ENCODE measurements at places on chromosomes 6 and 20. TPM values are rescaled to one million over a fixed set of nuclear protein-coding genes. Genes with fewer than 3 reads are reported as not detected.
A peak's percentile ranks its signal among the peaks of the same experiment; 100 is the strongest.

- peak; percentile 45 for DNase-seq
Measured at GRCh38 chr20:36092398-36093024, 62.0 kb upstream of the EPB41L1 start.

DNA sequence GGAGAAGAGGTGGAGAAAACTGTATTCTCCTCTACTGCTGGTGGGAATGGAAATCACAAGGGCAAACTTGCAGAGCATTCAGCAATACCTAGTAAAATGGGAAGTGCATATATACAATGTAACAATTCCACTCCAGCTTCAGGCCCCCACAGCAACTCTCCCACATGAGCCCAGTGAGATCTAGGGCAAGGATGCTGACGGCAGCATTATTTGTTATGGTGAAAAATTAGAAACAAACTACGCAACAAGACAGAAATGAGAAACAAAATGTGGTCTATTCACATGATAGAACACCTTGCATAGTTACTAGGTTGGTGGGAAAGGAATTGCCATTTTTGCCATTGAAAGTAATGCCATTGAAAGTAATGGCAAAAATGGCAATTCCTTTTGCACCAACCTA lies 98.9 kb upstream of the SRSF6 start:
- DNase-seq, result no peak

DNA sequence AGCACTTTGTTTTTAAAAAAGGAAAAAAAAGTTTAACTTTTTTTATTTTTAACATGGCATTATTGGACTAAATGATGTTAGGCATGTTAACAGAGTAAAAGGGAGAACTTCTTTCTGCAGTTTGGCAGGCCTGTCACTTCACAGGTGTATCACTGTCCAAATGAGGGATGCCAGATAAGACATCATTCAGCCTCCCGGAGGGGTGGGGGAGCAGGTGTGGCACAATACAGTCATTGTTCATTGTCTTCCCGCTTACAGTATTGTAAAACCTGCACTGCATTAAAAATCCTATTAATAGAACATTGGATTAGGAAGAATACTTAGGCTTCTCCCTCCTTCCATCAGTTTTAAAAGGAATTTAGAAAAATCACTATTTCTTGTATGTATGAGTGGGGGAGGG lies 80.7 kb downstream of the CARMIL1 start:
- DNase-seq, result no peak

DNA sequence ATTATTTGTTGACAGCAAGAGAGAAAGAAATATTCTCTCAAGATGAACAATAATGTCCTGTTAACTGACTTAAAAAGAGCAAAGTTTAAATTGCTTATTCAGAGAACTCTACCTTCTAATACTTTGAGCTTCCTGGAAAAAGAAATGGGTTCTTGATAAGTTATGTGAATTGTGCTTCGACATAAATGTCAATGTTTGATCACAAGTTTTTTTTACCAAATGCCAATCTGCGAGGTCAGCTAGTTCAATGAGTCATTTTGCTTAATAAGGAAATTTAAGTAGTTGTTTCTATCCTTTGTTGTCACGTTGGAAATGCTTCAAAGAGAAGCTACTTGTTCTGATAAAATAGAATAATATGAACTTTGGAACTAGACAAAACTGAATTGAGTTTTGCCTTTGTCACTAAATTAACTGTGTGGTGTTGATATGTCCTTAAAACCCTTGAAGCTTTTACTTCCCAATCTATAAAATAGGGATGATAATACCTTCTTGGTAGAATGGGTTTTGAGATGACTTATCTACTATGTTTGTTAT lies 642.1 kb upstream of the FLRT3 start:
- no peak for DNase-seq

DNA sequence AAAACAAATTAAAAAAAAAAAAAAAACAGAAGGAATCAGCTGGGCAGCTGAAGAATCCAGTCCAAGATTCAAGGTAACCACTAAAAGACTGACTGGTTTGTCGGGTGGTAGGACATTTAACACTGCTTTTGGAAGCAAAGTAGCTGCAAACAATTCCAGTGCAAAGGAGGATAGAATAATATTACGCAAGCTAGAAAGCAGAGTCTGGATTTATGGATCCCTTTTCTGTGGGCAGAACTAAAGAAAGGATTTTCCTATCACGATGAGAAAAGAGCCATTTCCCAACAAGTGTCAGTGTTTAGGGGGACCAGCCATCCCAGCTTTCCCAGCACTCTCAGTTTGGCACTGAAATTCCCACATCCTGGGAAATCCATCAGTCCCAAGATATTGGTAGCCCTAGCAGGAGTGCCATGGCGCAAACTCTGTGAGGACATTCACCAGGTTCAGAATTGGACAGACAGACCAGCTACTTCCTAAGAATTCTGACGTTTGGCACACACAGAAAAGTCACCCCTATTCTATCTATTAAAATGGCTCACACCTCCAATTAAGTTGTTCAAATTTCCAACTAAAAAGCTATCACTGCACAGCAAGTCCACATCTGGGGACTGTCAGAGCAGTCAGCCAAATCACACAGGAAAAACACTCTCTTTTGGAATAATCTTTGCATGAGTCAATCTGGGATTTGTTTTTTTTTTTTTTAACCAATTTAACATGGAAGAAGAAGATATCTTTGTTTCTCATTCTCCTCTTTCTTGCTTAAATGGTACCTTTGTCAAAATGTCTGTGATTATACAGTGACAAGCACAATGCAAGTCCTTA lies 356.8 kb upstream of the ARID1B start:
- DNase-seq, result no peak

GRCh38 chr6:22467645-22468044 lies 101.7 kb upstream of the HDGFL1 start:
- DNase-seq, result no peak

DNA sequence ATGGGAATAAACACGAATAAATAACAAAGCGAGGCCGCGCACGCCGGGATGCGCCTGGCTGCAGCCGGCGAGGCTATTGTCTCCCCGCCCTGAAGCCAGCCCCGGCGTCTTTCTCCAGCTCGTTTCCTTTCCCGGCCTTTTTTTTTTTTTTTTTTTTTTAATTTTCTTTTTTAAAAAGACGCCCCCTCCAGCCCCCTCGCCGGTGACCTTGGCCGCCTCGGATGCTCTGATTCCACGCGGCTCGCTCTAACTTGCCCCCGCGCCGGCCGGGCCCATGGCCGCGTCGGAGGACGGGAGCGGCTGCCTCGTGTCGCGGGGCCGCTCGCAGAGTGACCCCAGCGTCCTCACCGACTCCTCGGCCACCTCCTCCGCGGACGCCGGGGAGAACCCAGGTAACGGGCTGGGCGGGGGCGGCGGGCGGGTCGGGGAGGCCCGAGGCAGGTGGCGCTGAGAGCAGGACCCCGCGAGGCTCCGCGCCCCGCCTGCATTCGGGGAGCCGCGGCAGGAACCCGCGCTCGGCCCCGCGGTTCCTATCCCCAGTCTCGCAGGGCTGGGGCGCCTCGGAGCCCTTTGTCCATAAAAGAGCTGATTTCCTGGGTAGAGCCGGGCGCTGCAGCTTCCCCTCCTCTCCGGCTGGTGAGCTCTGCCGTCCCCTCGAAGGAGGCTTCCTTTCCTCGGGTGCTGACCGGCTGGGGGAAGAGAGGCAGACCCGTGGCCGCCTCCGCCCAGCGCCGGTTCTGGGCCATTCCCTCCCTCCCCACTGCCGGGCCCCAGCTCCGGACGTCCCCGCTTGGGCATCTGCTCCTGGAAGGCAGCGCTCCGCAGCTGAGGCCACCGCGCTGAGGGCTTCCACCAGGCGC lies 631 bp downstream of the PHACTR3 start:
- DNase-seq, result peak; percentile 18

DNA sequence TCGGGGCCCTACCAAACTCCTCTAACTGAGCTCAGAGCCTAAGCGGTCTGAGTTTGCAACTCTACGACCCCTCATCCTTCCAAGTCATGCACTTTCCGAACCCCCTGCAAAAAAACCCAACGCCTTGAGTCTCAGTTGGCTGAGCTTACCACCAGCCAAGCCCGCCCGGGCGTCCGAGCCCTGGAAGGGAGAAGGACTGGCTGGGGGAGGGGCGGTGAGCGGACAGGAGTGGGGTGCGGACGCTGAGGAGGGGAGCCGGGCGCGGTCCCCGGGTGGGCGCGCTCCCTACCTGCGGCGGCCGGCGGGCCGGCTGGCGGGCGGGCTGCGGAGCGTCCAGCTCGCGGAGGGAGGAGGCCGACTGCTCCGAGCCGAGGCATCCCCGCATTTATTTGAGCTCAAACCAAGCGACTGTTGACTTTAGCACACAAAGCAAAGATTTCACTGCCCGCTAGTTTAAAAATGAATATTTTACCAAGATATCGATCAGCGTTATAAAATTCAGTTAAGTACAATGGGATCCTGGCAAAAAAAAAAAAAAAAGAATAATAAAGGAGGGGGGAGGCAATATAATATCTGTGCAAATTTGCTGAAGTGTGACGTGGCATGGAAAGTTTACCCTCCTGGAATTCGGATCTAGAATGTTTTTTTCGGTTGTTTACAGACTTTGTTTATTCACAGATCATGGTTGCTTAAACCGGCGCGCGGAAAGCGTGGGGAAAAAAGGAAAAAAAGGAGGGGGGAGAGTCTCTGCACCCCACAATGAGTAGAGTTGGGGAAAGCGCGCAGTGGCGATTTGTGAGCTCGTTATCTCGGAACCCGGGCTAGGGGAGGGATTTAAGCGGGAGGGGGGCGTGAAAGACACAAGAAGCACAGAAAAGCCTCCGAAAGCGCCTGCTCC lies 5.9 kb downstream of the FOXA2 start:
- DNase-seq, result no peak

- no peak for DNase-seq
Measured at GRCh38 chr6:42819803-42820511, 38.1 kb downstream of the BICRAL start.

GRCh38 chr20:1840817-1841553 lies 54.2 kb upstream of the SIRPA start:
- peak; percentile 45 for DNase-seq

DNA sequence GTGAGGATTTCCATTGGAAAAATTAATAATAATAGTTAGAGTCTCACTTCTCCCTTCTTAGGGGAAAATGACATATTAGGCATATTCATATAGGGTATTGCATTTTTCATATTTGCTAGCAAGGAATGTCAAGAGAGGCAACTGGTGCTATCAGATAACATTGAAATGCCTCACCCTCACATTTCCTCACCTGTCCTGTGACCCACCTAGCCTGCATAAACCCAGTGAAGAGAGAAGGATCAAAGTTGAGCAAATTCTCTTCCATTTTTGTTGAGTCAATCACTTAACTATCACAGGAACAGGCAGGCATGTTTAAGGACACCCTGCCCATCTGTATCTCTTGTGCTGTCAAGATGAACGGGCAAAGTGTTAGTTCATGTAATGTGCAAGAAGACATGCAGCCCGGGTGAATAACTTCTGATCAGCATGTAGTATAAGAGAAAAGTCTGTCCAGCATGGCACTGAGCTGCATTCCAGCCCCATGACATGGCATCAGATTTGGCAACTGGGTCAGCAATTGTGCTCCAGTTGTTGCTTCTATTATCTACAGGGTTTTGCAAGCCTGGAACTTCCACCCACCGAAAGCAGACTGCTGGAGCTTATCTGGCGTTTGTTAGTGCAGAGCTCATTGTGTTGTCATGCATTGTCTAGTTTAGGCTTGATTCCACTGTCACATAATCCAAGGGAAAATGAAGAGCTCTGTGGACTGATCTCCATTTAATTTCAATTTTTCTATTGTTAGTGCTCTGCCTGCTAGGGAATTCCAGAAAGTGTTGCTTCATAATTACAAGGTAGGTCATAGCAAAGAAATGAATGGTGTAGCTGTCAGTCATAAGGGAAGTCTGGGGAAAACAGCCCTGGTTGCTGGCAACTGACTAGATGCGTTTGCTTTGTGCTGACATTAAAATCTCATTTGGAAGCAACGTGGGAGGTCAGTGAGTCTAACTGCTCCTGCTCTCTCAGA lies 138.4 kb upstream of the TNFAIP3 start:
- peak; percentile 90 for DNase-seq

- DNase-seq, result no peak
Measured at GRCh38 chr6:20169119-20169557, 43.1 kb downstream of the MBOAT1 start.

- no peak for DNase-seq
Measured at GRCh38 chr6:92339936-92340640, 1079.3 kb downstream of the EPHA7 start.

DNA sequence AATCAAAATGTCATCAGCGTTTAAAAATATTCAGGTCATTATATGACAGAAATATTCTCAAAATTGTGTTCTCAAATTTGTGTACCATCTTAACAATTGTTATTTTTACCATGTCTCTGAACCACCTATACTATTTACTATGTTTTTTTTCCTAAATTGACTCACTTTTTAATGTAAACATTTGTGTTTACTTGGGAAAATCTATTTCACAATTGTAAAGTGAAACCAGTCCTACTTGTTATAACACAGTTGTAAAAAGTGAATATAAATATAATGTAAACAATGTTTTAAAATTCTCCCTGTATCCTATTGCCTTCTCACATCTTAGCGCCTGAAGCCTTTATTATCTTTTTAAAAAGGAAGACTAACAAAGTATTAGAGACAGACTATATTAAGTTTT lies 83.5 kb downstream of the ADGRG6 start:
- no peak for DNase-seq

DNA sequence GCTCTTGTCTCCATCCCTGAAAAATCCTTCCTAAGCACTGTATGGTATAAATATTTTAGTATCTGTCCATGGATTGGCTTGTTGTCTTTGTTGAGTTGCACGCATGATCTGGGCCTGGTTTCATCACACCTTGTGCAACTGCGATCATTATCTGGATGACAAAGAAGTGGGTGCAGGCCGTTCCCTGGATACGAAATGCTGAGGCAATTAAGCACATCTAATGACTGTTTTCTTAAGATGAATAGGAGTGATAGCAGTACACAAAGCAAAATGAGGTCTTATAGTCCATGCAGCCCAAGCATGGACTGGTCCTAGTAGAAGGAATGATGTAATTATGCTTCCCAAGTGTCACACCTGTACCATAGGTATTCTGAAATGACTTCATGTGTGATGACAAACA lies 47.8 kb downstream of the SLC35D3 start:
- DNase-seq, result peak; percentile 26

TMEM244 gene
- total RNA-seq, result 2.7 TPM

CST2 gene
- not detected for total RNA-seq

SAMD5 gene
- total RNA-seq, result 2.7 TPM
